NCI-H2107 (cell line): ENCODE measurements at places on chromosomes 3 and 15.

DNA sequence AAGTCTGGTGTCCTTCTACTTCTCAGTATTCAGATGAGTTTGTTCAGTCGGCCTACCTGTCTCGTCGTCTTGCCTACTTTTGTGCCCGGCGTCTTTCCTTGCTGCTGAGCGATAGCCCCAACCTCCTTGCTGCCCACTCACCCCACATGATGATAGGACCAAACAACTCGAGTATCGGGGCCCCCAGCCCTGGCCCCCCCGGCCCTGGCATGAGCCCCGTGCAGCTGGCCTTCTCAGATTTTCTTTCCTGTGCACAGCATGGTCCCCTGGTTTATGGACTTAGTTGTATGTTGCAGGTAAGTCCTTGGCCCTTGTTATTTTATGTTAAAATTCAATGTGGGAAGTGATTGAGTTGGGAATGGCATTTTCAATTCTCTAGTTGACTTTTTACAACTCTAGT lies 43.2 kb downstream of the GPR171 start:
- DNase-seq, result no peak

DNA sequence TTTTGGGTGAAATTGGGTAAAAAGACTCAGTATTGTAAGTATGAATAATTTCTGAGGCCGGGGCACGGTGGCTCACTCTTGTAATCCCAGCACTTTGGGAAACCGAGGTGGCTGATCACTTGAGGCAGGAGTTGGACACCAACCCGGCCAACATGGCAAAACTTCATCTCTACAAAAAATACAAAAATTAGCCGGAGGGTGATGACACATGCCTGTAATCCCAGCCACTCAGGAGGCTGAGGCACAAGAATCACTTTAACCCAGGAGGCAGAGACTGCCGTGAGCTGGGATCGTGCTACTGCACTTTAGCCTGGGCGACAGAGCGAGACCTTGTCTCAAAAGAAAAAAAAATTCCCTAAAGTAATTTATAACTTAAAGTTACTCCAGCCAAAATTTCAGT lies 162.2 kb downstream of the APBA2 start:
- no peak for DNase-seq

DNA sequence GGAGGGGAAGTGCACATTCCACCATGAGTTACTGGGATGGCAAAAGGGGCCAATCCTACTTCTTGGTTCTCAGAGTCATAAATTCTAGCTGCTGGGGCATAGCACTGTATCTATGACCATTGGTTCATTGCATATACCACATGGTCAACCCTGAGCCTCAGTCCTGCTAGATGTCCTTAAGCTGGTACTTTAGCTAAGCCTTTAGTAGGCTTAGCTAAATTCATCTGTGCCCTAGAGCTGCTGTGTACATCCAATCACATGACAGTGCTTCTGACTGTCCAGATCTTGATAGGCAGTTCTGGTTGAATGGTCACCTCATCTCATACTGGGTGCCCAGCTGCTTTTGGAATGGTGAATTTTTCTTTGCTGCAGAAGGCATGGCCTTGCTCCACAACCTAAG lies 8.2 kb downstream of the NDUFB4 start:
- no peak for DNase-seq

DNA sequence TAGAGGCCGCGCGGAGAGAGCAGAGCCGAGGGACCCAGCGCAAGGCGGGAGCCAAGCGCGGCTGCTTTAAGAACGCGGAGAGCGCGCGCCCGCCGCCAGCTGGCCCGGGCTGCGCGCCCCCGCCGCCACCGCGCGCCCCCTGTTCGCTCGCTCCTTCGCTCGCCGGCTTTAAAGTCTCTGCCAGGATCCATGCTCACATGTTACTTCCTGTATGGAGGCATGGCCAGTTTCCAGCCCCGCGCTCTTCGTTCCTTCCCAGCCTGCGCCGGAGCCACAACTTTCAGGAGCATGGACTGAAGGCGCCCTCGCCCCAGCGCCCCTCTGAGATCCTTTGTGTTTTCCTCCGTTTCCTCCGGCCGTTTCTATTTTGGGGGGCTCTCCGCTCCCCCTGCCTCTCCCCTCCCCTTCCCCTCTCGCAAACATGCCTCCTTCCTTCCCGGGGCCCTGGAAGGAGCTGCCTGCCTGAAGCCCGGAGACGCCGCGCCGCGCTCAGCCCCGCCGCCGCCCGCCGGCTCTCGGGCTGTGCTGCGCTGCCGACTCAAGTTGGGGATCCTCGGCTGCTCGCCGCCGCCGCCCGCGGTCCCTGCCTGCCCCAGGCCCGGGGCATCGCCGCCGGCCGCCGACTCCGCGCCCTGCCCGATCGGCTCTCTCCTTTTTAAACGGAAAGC lies at the start of gene PTPRG:
Gene PTPRG (plus strand): TSS at position 198 of the 668 bp plus-strand sequence. CDS start 717 bp downstream, outside the sequence.
- DNase-seq, result peak; percentile 32

DNA sequence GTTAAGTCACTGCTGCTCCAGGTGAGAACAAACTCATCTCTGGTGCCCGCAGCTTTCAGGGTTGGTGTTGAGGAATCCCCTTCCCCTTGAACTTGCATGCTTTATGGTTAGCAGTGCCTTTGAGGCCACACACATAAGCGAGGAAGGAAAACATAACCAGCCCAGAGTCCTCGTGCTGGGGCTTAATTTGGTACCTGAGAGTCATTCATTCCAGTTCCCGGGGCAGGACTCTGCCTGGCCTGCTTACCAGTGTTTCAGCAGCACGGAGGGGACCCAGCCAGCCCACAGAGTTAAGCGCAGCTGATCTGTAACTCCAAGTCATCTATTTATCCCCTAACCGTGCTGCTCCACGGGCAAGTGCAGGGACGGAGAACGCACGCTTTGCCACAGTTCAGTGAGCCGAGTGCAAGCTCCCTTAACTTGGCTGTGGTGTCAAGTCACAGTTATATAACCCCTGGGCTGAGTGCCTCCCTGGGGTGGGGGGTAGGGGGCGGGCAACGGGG lies 302.3 kb upstream of the ICE2 start:
- no peak for DNase-seq

DNA sequence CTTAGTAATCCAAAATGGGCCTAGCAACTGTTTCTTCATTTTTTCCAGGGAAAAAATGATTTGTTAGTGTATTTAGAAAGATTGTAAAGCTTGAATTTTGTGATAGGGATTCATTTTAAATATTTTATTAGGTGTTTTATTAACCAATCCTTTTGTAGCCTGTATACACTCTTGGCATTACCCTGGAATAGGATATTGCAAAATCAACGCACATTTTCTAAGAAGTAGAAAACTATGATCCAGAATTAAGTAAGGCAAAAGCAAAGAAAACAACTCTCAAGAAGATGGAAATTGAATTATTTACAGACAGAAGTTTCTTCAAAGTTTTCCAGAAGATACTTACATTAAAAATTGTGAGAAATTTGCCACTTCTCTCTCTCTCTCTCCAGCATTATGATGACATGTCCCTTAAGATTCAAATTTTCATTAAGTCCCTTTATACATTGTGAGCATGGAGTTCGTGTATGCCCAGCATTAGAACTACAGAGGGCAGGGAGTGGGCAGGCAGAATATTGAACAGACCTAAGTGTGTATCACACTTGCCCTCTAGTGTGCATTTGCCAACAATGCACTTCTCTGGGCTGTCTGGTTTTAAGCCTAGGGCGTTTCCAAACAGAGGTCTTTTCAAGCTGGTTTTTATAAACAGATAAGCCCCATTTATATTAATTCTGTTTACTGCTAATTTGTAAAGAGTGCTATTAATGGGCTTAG lies 28.5 kb upstream of the CMSS1 start:
- no peak for DNase-seq

DNA sequence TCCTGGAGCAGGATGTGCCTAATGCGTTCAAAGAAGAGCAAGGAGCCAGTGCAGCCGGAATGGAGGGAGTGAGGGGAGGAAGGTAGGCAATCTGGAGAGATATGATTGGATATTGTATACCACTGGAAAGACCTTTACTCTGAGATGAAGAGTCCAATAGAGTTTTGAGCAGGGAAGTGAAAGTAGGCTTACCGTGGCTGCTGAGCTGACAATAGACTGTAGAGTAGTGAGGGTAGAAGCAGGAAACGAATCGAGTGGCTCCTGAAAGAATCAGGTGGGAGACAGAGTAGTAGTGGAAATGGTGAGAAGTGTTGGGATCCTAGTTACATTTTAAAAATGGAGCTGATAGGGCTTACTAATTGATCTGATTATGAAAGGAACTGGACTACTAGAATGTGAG lies 51.8 kb upstream of the NUDT16 start:
- no peak for DNase-seq
